ENCODE measurements at places on chromosomes 13 and 19.

DNA sequence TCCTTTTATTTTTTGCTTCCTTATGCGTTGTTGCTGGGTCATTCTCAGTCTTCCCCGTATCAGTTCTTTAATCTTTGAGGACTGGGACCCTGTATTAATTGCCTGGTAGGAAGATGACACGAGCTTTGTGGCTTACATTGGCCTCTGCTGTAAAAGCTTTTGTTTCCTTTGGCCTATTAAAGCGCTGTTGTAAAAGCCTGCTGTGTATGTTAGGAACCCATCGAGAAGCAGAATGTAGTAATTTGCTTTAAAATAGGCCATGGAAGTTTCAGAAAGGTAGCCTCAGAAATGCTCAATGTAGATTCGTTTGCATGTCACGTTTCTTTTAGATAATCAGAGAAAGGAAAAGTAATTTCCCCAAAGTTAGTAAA, 257.5 kb upstream of the STARD13 start:
- DNase-seq: no peak

GRCh38 chr19:22622901-22623840, 11.0 kb upstream of the ZNF492 start:
- DNase-seq: peak; percentile 71

DNA sequence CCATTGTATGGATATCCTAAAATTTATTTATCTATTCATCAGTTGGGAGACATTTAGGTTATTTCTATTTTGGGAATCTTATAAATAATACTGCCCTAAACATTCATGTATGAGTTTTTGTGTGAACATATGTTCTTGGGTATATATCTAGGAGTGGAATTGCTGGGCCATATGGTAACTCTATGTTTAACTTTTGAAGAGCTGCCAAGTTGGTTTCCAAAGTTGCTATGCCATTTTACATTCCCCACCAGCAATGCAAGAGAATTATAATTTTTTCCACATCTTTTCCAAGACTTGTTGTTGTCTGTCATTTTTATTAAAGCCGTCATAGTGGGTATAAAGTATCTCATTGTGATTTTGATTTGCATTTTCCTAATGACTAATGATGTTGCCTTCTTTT, 48.2 kb upstream of the CALM3 start:
- DNase-seq: no peak

DNA sequence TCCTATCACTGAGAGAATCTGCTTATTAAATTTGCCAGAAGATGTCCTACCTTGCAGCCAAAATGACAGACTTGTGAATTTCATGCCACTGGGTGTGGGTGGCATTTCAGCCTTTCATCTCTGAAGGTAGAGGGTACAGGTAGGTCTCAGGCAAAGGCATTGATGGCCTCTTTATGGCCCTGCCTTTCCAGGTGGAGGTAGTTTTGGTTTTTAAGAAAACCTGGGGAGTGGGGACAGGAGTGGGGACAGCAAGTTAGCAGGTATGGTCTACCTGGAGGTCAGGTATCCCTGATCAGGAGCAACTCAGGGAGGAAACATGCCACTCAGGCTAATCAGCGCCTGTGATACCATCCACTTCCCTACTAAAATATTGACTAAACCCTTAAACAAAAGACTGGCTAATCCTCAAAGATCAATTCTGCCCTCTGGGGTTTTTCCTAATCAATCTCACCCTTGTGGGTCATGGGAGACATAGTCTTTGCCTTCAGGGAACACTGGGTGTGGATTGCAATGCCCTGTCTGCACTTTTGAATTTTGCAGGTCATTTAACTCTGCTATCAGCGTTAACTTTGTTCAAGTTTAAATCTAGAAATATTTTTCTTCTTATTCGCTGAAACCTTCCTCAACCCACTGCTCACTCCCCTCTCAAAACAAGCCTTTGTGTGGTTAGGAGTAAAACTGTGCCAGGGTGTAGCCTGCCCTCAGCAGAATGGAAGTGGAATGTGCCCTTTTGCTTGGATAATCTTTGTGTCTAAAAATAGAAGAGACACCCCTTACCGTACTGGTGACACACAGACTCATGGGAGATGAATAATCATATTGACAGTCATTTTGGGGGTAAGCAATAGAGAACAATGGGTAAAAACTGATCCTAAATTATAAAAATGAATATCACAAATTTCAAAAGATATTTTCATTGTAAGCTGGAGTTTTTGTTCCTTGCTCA, 233.7 kb downstream of the COG6 start:
- no peak for DNase-seq

DNA sequence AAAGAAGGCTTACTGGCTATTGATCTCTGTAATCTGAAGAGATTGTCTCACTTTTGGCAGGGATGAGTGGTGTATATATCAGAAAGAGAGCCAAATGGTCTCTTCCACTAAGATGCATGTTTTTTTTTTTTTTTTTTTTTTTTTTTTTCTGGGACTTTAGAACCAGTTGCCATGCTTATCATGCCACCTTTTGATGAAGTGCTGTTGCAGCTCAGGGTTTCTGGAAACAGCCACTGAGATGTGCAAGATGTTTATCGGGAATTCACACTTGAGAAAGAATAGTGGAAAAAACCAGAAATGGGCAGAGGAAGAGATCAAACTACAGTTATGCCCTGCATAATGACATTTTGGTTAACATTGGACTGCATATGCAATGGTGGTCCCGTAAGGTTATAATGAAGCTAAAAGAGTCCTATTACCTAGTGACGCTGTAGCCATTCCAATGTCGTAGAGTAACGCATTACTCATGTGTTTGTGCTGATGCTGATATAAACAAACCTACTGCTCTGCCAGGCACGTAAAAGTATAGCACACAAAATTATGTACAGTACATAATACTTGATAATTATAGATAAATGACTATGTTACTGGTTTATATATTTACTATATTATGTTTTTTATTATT, 121.0 kb downstream of the KLF5 start:
- no peak for DNase-seq

DNA sequence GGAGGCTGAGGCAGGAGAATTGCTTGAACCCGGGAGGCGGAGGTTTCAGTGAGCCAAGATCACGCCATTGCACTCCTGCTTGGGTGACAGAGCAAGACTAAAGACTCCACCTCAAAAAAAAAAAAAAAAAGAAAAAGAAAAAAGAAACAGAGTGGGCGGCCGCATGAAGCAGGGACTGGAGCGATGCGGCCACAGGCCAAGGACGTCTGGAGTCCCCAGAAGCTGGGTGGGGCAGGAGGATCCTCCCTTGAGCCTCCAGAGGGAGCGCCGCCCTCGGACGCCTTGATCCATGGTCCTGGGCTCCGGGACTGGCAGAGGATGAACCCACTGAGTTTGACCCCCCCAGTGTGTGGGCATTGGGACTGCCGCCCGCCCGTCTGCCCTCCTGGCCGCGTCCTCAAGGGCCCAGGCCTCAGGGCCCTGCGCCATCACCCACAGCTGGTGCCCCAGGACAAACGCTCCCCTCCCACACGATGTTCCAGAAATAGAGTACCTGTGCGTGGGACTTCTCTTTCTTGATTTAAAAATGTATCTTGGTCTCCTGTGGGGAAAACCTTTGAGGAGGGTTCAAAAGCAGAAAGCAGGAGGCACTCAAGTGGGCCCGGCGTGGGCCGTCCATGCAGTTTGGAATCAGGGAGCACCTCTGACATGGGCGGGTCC, 15.5 kb downstream of the BTBD2 start:
- DNase-seq: no peak
